Smooth muscle cell of trachea (primary cell): ENCODE measurements at places on chromosomes 6 and 20. TPM values are rescaled to one million over a fixed set of nuclear protein-coding genes. Genes with fewer than 3 reads are reported as not detected.

The SLC35D3 gene
- not detected in 2 replicates for total RNA-seq

The LGSN gene
- total RNA-seq: under 0.01 TPM in 1 of 2 replicates, not detected in the other

The LCA5 gene
- total RNA-seq: 4.8 and 8.3 TPM in 2 replicates

The WASF1 gene
- 6.3 and 17.3 TPM in 2 replicates for total RNA-seq

The FAM83C gene
- total RNA-seq: not detected in 2 replicates

The MYLIP gene
- total RNA-seq: 10.6 and 12.7 TPM in 2 replicates

The FNDC11 gene
- total RNA-seq: 1.8 and 2.3 TPM in 2 replicates

The B3GALT4 gene
- total RNA-seq: 12.5 and 18.0 TPM in 2 replicates

The MCCD1 gene
- total RNA-seq: not detected in 2 replicates

The SLC13A3 gene
- total RNA-seq: 2.9 and 6.0 TPM in 2 replicates

The FBXO5 gene
- 3.8 and 21.4 TPM in 2 replicates for total RNA-seq

The PRDM1 gene
- total RNA-seq: 2.8 and 5.2 TPM in 2 replicates

The PRR18 gene
- not detected in 2 replicates for total RNA-seq

The TPD52L1 gene
- 4.9 and 10.8 TPM in 2 replicates for total RNA-seq

The CST7 gene
- total RNA-seq: not detected in 2 replicates

The ZNF391 gene
- total RNA-seq: 1.8 and 2.3 TPM in 2 replicates

The TMEM74B gene
- 0.15 TPM in 1 of 2 replicates, not detected in the other for total RNA-seq

The ACTL10 gene
- total RNA-seq: 3.0 and 3.3 TPM in 2 replicates

The SMOC2 gene
- not detected in 2 replicates for total RNA-seq

The TCP11 gene
- 0.15 TPM in 1 of 2 replicates, not detected in the other for total RNA-seq

The KHDC1L gene
- not detected in 2 replicates for total RNA-seq

The DDX43 gene
- total RNA-seq: 0.33 and 1.6 TPM in 2 replicates

The ADGRG6 gene
- total RNA-seq: 0.33 and 1.7 TPM in 2 replicates

The GPR6 gene
- total RNA-seq: not detected in 2 replicates

The GRM1 gene
- total RNA-seq: under 0.01 TPM in 2 replicates

The PNLDC1 gene
- not detected in 2 replicates for total RNA-seq

The KIAA0408 gene
- 1.8 and 3.8 TPM in 2 replicates for total RNA-seq

The TCF21 gene
- 35.1 and 65.0 TPM in 2 replicates for total RNA-seq

The MAS1 gene
- total RNA-seq: not detected in 2 replicates

The RAB44 gene
- total RNA-seq: under 0.01 TPM in 2 replicates

The RIMS1 gene
- under 0.01 and 0.33 TPM in 2 replicates for total RNA-seq

The TINAG gene
- total RNA-seq: 0.58 TPM in 1 of 2 replicates, not detected in the other

The HRH3 gene
- not detected in 2 replicates for total RNA-seq

The KHDC1 gene
- 7.9 and 8.1 TPM in 2 replicates for total RNA-seq

The HLA-G gene
- total RNA-seq: 0.17 TPM in 1 of 2 replicates, not detected in the other

The RBPJL gene
- total RNA-seq: not detected in 2 replicates

The RAD21L1 gene
- total RNA-seq: under 0.01 TPM in 1 of 2 replicates, not detected in the other

The C6orf15 gene
- not detected in 2 replicates for total RNA-seq

The DEFB127 gene
- total RNA-seq: not detected in 2 replicates

The DDO gene
- 0.29 and 0.66 TPM in 2 replicates for total RNA-seq
